ENCODE measurements at places on chromosomes 6 and 20.

- DNase-seq = no peak
Measured at GRCh38 chr20:12269579-12269978, 351.9 kb downstream of the BTBD3 start.

- DNase-seq = no peak
Measured at GRCh38 chr6:18328070-18328469, 59.1 kb upstream of the RNF144B start.

- DNase-seq = no peak
Measured at GRCh38 chr6:13011612-13012146, 295.1 kb downstream of the PHACTR1 start.

DNA sequence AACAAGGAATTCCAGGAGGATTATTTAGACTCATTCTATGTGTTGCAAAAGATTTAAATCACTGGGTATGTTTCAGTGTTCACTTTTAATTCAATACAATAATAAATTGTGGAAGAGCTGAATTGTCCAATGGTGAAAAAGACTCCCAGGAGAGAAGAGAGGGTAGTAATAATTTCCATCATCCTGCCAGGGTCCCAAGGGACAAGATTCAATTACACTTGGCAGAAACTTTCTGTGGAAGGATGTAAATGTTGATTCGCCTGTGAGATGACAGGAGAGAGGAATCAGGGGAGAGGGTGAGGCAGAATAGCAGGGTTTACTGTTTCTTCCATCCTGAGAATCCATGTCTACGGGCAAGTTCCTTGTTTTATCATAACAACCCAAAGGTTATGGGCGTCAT, 342.7 kb downstream of the ESR1 start:
- no peak for DNase-seq

- DNase-seq = no peak
Measured at GRCh38 chr20:2537101-2537500, 728 bp downstream of the TMC2 start.

DNA sequence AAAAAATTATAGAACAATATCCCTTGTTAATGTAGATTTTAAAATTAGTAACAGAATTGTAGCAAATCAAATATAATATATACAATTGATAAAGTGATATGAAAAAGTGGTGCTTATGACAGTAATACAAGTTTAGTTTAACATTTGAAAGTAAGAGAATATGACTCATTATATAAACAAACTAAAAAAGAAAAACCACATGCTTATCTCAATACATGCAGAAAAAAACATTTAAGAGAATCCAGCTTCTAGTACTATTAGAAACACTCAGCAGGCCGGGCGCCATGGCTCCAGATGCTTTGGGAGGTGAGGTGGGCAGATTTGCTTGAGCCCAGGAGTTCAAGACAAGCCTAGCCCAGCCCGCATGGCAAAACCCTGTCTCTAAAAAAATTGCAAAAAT, 60.7 kb upstream of the LAMA2 start:
- DNase-seq = no peak

Measured in H9 (cell line).